Left ventricle myocardium inferior (tissue), 1 donor: ENCODE measurements at places on chromosomes 2 and 18. TPM values are rescaled to one million over a fixed set of nuclear protein-coding genes. Genes with fewer than 3 reads are reported as not detected.
A peak's percentile ranks its signal among the peaks of the same experiment; 100 is the strongest.

The GKN2 gene
- total RNA-seq = not detected

The SULT1C4 gene
- total RNA-seq = 2.7 TPM

- no peaks in the 10 kb centered on the region for H3K36me3 ChIP-seq
- no peak overlapping the region for H3K27ac ChIP-seq
- DNase-seq = no peak
Measured at GRCh38 chr2:167510071-167510759, 621.9 kb downstream of the XIRP2 start.

The NCKAP5 gene
- 6.0 TPM for total RNA-seq

DNA sequence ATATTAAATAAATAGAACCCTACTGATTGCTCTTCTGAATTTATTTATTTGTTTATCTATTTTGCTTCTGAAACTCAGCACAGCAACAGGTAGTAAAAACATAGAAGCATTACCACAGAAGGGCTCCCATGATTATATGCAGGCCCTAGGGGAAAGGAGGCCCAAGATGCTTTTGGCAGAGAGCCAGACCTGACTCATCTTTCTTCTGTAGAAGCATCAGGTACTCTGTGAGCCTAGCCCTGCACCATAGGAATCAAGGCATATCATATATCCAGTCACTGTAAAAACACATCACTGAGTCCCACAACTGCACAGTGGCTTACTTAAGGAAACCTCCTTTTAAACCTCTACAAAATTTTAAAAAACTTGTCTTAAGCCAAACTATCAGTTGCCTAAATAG, 1.8 kb downstream of the SCN9A start:
- H3K4me3 ChIP-seq = no peak overlapping the region
- no peak overlapping the region for H3K27ac ChIP-seq
- peaks cover 14% of the 10 kb centered on the region for H3K27me3 ChIP-seq
- DNase-seq = no peak

DNA sequence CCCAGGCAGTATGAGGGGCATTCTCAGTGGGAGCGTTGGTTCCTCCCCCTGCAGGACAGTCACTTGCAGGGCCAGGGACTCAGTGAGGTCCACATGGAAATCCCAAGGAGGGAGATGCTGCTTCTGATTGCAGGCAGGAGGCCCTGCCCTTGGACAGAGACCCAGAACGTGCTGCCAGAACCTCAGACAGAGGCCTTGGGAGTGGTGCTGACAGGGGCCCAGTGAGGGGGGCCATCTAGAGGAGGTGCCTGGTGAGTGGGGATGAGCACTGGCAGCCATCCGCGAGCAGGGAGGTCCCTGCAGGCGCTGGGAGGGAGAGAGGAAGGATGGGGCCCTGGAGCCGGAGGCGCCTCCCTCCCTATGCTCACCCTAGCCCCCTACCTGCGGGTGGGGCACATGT, 133.1 kb downstream of the DYSF start:
- H3K36me3 ChIP-seq = peaks cover 27% of the 10 kb centered on the region
- DNase-seq = no peak
- H3K27me3 ChIP-seq = no peaks in the 10 kb centered on the region
- no peak overlapping the region for H3K4me3 ChIP-seq
- H3K4me1 ChIP-seq = peaks cover 3% of the 10 kb centered on the region

GRCh38 chr18:76490670-76491472, 4.2 kb downstream of the ZNF516 start:
- no peak for DNase-seq
- peak overlapping the region; percentile 87 for H3K4me3 ChIP-seq
- no peaks in the 10 kb centered on the region for H3K36me3 ChIP-seq
- peak overlapping the region; percentile 84 for H3K27ac ChIP-seq
- no peaks in the 10 kb centered on the region for H3K27me3 ChIP-seq

GRCh38 chr18:56638232-56639103, at the start of gene TXNL1:
Gene TXNL1, minus strand, starts transcription at chr18:56638592. Its CDS starts 152 bp downstream, at chr18:56638440.
- no peaks in the 10 kb centered on the region for H3K27me3 ChIP-seq
- peak within 1 kb of the TSS; percentile 85 for H3K4me3 ChIP-seq
- no peaks in the 10 kb centered on the region for H3K36me3 ChIP-seq
- H3K27ac ChIP-seq = peak within 1 kb of the TSS; percentile 93
- DNase-seq = peak; percentile 100

The UGT1A7 gene
- total RNA-seq = not detected

The TDRD15 gene
- total RNA-seq = not detected

The INPP4A gene
- total RNA-seq = 20.8 TPM

DNA sequence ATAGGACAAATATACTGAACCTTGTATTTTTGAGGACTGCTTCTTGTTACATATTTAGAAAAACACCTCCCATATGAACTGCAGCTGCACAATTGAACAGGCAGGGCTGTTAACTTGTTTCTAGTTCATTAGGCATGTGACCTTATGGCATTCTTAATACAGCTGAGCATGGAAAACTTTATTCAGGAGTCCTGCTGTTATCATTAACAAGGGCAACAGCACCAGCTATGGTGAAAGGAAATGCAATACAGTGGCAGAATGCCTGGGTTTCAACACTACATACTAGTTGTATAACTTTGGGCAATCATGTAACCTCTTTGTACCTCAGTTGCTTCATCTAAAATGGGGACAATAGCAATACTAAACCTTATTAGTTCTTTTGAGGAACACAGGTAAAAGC, 71.8 kb downstream of the GDF7 start:
- H3K27ac ChIP-seq = no peak overlapping the region
- no peaks in the 10 kb centered on the region for H3K36me3 ChIP-seq
- no peak for DNase-seq
- no peaks in the 10 kb centered on the region for H3K27me3 ChIP-seq

GRCh38 chr18:48675352-48675761, 136.5 kb downstream of the CTIF start:
- no peak overlapping the region for H3K4me3 ChIP-seq
- no peak overlapping the region for H3K27ac ChIP-seq
- peaks cover 14% of the 10 kb centered on the region for H3K36me3 ChIP-seq

GRCh38 chr2:121836611-121837010, 81.2 kb downstream of the TSN start:
- H3K4me1 ChIP-seq = peaks cover 17% of the 10 kb centered on the region
- no peaks in the 10 kb centered on the region for H3K36me3 ChIP-seq
- no peak overlapping the region for H3K4me3 ChIP-seq
- peaks cover 6% of the 10 kb centered on the region for H3K27me3 ChIP-seq
- peak overlapping the region; percentile 50 for H3K27ac ChIP-seq

DNA sequence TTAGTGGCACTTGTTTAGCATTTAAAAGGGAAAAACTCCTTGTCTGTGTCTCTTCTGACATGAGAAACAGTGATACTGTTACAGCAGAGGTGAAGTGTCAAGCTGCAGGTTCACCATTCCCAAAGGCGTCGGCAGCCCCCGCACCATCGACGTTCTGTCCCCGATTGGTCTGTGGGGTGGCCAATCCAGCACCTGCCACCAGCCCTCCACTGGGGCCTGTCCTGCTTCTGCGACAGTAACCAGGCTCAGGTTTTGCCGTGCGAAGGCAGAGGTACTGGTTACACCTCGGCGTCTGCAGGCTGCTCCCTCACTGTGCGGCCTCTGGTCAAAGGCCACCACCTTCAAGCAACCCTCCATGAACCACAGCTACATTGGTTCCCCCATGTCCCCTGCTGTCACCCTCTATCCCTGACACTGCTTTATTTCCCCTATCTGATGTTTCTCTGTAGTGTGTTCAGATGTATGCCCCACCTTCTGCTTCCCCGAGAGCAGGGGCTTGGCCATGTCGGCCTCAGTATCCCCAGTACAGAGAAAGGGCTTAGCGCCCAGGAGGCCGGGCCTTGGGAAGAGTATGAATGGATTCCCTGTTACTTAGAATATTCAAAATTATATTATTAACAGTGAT, 8.6 kb upstream of the ESPNL start:
- no peak for DNase-seq
- H3K36me3 ChIP-seq = no peaks in the 10 kb centered on the region
- H3K4me3 ChIP-seq = no peak overlapping the region
- H3K4me1 ChIP-seq = no peaks in the 10 kb centered on the region
- no peaks in the 10 kb centered on the region for H3K27me3 ChIP-seq

The NAPG gene
- total RNA-seq = 31.2 TPM

GRCh38 chr2:203799908-203800307, 67.7 kb upstream of the CTLA4 start:
- no peak overlapping the region for H3K4me3 ChIP-seq
- no peak for DNase-seq
- H3K4me1 ChIP-seq = no peaks in the 10 kb centered on the region
- H3K27ac ChIP-seq = no peak overlapping the region
- H3K36me3 ChIP-seq = no peaks in the 10 kb centered on the region

GRCh38 chr2:241901500-241902351, 32.2 kb downstream of the RTP5 start:
- peak overlapping the region; percentile 40 for H3K4me3 ChIP-seq
- no peaks in the 10 kb centered on the region for H3K36me3 ChIP-seq
- peaks cover 20% of the 10 kb centered on the region for H3K4me1 ChIP-seq

DNA sequence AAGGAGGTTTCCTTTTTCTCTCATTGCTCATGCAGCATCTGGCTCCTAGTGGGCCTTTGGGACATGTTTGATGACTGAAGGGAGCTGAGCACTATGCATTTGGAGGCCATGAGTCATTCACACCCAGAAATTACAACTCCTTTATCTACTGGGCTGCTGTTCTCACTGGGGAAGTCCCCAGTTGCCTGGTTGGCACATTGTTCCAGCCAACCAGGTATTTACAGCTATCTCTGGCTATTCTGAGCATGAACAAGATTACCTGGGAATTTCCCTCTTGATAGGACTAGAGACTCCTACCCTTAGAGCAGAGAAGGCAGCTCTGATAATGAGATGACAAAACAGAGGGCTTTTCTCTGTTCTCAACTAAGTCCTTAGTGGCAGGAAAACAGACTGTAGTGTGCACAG, 206.5 kb downstream of the SETBP1 start:
- H3K27ac ChIP-seq = no peak overlapping the region
- peaks cover 38% of the 10 kb centered on the region for H3K27me3 ChIP-seq
- DNase-seq = no peak
- H3K36me3 ChIP-seq = peaks cover 5% of the 10 kb centered on the region

GRCh38 chr2:173299764-173300163, 54.9 kb upstream of the CDCA7 start:
- H3K4me1 ChIP-seq = no peaks in the 10 kb centered on the region
- no peak for DNase-seq
- no peaks in the 10 kb centered on the region for H3K36me3 ChIP-seq
- no peak overlapping the region for H3K27ac ChIP-seq
- no peaks in the 10 kb centered on the region for H3K27me3 ChIP-seq
- H3K4me3 ChIP-seq = no peak overlapping the region

DNA sequence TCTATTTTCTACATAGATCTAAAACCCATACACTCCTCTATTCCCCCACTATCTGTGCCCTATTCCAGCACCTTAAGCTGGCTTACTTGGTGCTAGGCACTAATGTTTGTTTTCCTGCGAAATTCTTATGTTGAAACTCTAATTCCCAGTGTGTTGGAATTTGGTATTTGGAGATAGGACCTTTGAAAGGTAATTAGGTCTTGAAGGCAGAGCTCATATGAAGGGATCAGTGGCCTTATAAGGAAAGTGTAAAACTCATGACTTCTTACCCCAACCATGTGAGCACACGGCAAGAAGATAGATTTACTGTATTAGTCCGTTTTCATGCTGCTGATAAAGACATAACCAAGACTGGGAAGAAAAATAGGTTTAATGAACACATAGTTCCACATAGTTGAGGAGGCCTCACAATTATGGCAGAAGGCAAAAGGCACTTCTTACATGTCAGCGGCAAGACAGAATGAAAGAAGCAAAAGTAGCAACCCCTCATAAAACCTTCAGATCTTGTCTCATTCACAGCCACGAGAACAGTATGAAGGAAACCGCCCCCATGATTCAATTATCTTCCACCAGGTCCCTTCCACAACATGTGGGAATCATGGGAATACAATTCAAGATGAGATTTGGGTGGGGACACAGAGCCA, 10.5 kb upstream of the LRATD1 start:
- no peak overlapping the region for H3K4me3 ChIP-seq
- no peaks in the 10 kb centered on the region for H3K4me1 ChIP-seq
- no peak for DNase-seq
- H3K27me3 ChIP-seq = peaks cover 43% of the 10 kb centered on the region

The RBMS1 gene
- total RNA-seq = 56.2 TPM

The PDE11A gene
- 2.5 TPM for total RNA-seq

The PLB1 gene
- 2.4 TPM for total RNA-seq

- H3K27me3 ChIP-seq = no peaks in the 10 kb centered on the region
- H3K4me3 ChIP-seq = no peak overlapping the region
- DNase-seq = no peak
- peaks cover 7% of the 10 kb centered on the region for H3K4me1 ChIP-seq
- H3K27ac ChIP-seq = no peak overlapping the region
Measured at GRCh38 chr18:2083691-2084090, 487.6 kb downstream of the METTL4 start.

GRCh38 chr2:50556934-50557575, 474.9 kb downstream of the NRXN1 start:
- H3K36me3 ChIP-seq = no peaks in the 10 kb centered on the region
- H3K4me1 ChIP-seq = peaks cover 14% of the 10 kb centered on the region
- no peak overlapping the region for H3K4me3 ChIP-seq
- no peak overlapping the region for H3K27ac ChIP-seq
- H3K27me3 ChIP-seq = no peaks in the 10 kb centered on the region

The TSHZ1 gene
- total RNA-seq = 24.6 TPM

- no peaks in the 10 kb centered on the region for H3K4me1 ChIP-seq
- H3K36me3 ChIP-seq = peaks cover 82% of the 10 kb centered on the region
- H3K27me3 ChIP-seq = no peaks in the 10 kb centered on the region
- no peak for DNase-seq
- H3K4me3 ChIP-seq = no peak overlapping the region
Measured at GRCh38 chr2:171741189-171741588, 53.9 kb downstream of the DYNC1I2 start.

- H3K27ac ChIP-seq = no peak overlapping the region
- DNase-seq = no peak
- H3K4me3 ChIP-seq = no peak overlapping the region
- H3K36me3 ChIP-seq = peaks cover 60% of the 10 kb centered on the region
- H3K4me1 ChIP-seq = no peaks in the 10 kb centered on the region
Measured at GRCh38 chr2:183162362-183162761, 38.1 kb downstream of the NUP35 start.
